ENCODE measurements at places on chromosomes 11 and 22.

DNA sequence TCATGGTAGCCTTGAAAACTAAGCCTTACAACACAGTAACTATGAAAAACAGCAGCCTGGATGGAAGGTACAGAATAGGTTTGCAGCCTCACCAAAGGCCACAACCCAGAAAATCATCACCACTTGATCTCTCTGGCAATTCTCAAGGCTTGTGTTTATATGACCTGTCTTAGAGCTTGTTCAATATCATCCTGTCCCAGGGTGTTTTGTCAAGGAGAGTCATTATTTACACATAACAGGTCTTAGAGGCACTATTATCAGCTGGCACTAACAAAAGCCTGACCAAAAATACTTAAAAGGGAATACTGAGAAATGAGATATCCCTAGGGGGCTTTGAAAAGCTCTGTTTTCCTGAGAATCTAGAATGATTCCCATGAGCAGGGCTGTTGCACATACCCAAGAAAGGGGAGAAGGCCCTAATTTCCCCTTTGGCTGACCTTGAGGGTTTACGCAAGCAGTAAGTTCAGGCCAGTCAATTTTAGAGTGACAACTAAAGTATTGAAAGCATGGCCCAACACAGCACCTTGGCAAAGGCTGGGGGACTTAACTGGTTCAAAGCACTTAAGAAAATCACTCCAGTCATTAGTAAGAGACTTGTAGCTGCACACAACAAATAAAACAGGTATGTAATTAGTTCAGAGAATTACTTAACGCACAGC is 7.9 kb downstream of the SC5D start:
- no peak for DNase-seq

GRCh38 chr11:33437529-33437928 is 180.3 kb downstream of the HIPK3 start:
- DNase-seq = no peak

DNA sequence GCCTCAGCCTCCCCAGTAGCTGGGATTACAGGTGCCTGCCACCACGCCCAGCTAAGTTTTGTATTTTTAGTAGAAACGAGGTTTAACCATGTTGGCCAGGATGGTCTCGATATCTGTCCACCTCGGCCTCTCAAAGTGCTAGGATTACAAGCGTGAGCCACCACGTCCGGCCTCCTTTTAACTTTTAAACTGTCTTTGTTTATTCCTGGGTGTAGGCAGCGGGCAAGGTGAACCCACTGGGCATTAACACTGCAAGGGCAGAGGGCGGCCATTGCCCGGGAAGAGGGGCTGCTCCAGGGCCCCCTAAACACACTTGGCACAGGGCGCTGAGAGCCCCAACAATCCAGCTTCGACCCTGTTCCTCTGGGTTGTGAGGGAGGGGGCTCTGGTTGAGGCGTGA is 693.6 kb downstream of the BRD1 start:
- DNase-seq = no peak

DNA sequence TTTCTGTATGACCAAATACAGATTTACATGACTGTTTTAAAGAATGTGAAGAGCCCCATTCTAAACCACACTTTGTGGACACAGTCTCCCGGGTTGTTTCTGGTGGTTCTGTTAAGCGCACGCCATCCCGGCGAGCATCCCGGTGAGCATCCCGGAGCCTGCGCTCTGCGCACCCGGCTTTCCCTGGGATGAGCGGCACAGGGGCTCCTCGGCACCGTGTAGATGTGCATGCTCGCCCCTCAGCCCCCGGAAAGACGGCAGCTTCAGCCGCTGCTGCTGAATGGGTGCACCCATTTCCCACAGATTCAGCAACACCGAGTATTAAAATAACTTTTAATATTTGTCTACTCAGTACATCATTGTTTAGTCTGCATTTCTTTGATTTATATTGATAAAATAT is 36.0 kb downstream of the GLB1L2 start:
- DNase-seq = no peak

- DNase-seq = peak; percentile 87
Measured at GRCh38 chr11:88016392-88017170, 158.7 kb downstream of the RAB38 start.

DNA sequence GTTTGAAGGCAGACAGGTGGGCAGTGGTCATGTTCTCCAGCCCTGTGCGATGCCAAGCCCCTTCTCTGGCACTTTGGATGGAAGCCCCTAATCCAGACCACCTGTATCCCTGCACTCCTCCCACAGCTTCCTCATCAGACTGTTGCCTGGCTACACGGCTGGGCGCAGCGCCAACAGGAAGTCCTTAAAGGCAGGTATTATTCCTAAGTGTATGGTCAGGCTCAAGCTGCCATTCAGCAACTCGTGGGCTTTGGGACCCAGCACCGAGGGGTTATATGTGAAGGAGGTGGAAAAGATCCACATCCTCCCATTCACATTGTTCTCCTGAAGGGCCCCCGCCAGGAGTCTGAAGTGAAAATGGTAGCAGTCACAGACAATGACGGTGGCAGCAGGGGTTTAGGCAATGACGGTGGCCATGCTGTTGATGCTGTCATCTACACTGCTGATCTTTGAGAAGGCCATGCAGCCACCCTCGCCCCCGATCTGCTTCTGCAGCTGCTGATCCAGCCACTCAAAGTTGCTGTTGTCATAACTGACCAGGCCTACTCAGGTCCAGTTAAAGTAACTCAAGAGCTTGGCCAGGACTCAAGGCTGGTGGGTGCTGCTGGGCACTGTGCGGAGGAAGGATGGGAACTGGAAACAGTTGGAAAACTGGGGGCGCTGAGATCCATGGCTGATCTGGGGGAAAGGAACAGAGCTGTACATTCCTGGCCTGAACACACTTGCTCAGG is 27.7 kb downstream of the OR6Q1 start:
- DNase-seq = peak; percentile 22

- peak; percentile 81 for DNase-seq
Measured at GRCh38 chr22:43993072-43993760, 30.9 kb upstream of the PARVB start.

DNA sequence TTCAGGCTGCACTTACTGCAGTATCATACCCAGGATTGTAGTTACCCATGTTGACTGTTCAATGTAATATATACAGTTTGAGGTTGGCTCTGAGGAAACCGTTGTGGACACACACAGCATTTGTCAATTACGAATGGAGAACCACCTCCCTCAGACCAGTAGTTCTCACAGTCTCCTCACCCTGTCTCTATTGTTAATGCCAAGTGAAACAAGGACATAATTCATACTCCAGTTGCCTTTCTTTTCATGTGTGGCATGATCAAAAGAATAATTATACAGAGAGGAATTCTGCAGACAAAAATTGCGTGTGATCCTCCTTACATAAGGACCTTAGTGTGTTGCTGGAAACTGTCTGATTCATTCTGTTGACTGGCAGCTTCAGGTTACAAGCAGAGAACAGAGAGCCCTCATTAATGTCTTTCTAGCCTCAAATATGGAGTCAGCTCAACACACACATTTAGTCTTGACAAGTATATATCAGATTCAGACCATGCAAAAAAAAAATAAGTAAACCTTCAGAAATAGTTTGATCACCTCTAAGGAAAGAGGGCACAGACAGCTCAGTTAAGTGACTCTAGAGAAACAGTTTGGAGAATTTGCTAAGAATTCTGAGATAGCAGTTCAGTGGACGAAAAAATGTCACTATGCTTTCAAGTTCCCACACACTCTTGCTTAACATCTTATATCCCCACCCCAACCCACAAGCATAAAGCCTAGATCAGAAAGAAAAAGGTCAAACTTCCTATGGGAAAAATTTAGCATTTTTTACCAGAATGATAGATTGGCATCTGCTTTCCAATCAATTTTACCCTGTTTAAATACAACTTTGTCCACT is 96.1 kb downstream of the MAML2 start:
- DNase-seq = no peak

All from tongue (tissue), 3 donors.